ENCODE measurements at places on chromosomes 2 and 18.

DNA sequence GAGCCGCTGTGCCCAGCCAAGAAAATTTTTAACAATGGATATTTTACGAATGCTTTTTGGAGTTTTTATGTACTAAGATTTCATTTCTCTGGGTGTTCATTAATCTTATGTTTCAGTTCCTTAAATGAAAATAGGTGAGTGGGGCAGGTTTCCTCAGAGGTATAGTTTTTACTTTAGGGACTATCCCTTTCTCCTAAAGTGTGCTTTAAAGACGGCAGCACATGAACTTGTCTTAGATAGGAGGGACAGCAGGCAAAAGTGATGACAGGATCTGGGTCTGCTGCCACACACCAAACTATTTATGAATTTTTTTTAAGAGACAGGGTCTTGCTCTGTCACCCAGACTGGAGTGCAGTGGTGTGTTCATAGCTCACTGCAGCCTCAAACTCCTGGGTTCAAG lies 8.0 kb upstream of the REL start:
- no peak for DNase-seq

DNA sequence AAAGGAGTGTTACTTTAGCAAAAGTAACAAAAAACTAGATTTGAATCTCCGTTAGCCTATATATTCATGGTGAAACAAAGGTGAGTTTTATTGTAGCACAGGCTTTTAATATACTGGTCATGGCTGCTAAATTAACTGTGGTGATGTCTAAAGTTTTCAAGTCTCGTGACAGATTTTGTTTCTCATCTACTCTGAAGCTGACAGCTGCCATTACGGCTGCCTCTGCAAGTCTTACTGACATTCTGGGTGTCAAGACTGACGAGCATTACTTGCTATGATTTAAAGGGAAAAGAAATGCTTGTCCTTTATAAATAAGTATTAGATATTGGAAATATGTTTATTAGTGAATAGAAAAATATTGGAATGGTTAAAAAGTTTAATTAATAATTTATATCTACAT lies 207.7 kb downstream of the DSEL start:
- DNase-seq: no peak

- DNase-seq: no peak
Observed at GRCh38 chr2:216486271-216486670, 12.4 kb upstream of the RPL37A start.

- DNase-seq: no peak
Observed at GRCh38 chr2:142781146-142781545, 96.3 kb upstream of the KYNU start.

DNA sequence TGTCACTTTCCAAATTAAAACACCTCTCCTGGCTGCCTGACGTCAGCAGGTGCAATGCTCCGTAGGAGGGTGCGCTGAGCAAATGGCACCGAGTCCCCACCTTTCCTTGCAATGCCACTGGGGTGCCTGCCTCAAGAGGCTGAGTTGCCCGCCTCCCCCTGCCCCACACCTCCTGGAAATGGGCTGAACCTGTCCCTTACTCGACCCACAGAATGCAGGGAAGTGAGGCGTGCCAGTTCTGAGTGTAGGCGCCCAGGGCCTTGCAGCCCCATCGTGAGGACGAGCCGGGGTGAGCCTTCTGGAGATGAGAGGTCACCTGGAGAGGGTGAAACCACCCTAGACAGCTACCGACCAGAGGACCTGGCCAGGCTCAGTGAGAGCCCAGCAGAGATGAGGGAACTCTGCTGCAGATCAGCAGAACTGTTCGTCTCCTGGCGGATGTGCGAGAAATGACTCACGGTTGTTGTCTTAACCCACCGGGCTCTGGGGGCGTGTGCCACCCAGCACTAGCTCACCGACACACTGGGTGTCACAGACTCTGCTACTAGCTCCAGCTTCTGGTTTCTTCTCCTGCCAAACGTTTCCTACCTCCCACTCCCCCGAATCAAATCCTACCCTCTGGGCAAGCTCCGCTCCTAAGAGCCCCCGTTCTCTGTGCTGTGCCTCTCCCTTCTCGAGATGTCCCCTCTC lies 168.7 kb upstream of the HDAC4 start:
- DNase-seq: no peak
